ENCODE measurements at places on chromosomes 7 and 10.

GRCh38 chr10:101797403-101798059, 14.3 kb upstream of the NPM3 start:
- no peak for DNase-seq

DNA sequence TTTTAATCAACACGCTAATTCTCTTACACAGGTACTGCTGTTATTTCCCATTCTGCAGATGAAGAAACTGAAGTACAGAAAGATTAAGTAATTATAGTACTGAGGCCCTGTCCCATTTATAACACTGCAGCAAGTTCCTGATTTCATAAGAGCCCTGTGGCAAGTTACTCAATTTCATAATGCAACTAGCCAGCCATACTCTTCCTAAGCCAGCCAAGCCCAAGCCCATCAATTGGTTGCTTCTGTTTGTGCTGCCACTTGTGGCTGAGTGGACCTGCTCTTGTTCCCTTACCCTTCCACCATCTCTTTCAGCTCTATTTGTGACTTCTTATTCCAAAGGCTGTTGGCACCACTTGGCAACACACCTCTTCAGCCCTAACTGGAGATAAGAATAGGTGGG, 19.7 kb upstream of the PRPF18 start:
- DNase-seq: no peak

DNA sequence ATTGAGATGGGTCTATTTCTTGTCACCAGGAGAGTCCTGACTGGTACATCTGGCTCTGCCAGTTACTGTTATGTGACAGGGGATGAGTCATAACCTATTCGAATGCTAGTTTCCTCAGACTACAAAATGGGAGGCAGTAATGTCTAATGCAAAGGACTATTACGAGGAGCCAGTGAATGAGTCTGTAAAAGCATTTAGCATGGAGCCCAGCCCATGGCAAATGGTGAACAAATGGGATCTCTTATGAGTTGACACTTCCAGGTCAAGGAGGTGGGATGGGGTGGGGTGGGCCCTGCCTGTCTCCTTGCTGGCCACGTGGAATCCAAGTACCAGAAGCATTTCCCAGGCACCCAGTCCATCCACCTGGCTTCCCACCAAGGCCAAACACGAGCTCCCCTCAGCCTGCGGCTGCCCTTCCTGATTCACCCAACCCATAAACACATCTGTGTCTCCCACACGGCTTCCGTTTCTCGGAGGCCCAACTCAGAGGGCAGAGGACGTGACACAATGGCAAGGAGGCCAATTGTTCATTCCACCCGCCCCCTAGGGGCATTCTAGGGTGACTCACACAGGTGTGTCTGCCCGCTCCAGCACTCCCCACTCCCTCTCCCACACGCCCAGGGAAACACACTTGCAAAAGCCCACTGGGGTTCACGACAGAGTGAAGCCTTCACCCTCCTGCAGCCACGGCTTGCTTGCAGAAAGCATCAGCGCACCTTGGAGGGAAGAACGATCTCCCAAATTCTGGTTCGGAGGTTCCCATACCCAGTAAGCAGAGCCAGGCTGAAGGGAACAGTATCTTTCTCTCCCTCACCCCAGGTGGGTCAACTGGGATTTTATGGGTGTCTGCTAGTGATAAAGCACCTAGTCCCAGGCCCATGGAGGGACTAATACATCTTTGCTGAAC, 109.8 kb downstream of the SH3PXD2A start:
- DNase-seq: no peak

DNA sequence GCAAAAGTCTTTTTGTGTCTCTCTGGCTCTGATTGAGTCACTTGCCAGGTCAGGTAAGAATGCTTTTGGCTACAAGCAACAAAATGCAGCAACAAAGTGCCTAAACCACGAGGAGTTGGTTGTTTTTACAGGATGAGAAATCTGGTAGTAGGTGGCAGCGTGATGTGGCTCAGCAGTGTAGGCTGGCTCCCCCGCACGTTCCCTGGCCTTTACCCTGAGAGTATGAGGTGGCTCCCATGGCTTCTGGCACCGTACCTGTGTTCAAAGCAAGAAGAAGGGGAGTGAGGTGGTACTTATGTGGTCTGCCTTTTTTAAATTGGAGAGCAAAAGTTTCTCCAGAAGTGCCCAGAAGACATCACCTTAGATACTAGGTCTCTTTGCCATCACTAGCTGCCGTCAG, 11.7 kb downstream of the PRKRIP1 start:
- DNase-seq: no peak

DNA sequence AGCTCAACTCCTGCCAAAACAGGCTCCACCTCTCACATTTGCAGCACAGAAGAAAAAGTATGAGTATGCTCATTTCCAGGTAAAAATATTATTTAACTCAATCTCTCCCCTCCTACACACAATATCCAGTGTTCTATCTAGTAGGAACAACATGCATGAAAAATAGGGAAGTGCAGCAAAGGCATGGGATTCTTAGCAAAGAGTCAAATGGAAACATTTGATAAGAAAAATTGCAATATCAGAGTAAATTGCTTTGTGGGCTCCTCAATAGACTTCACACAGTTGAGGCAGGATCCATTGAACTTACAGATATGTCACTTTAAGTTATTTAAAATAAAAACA, 150.9 kb downstream of the ANK3 start:
- no peak for DNase-seq

DNA sequence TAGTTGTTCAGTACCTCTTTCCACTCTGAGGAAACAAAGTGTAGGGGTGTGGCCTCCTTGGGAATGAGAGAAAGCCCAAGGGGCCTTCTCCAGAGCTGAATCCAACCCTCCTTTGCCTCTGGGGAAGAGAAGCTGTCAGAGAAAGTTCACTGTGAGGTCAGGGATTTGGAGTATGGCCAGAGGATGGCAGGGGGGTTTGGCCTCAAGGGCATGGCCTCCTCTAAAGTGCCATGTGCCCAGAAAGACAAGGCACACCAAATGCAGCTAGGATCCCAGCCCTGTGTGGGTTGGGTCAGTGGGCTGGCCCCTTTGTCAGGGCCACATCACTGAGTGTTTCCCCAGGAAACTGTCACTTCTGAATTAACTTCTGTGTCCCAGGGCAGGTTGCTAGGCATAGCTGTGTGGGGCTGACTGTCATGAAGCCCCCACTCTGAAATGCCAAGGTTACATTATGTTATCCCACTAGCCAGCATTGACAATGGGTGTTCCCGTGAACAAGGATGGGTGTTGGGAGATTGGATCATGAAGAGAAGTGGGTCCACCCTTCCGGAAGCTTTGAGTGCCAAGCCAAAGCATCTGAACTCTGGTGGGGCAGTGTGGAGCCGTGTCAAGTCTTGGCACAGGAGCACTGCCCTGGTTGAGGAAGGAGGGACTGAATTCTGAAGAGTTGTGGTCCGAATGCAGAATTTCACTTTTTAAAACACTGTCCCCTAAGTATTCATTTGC, 123.3 kb downstream of the ZMIZ1 start:
- DNase-seq: no peak

- DNase-seq: no peak
Observed at GRCh38 chr7:136677471-136678365, 190.7 kb upstream of the CHRM2 start.

DNA sequence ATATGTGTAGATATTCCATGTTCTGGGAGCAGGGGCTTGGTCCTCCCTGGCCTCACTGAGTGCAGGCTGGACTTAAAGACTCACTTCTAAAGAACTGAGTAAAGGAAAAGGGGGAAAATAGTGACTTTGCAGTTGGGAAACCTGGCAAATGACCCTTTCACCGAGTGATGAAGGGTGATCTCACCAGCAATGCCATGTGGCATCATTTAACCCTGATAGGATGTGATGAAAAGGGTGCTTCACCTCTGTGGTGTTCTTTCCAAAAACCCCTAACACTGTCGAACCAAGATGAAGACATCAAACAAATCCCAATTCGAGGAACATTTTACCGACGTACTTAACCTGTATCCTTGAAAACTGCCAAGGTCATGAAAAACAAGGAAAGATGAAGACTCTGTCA, 71.9 kb downstream of the AOAH start:
- DNase-seq: no peak

- no peak for DNase-seq
Observed at GRCh38 chr10:108427146-108427545, 1262.6 kb upstream of the SORCS1 start.

- no peak for DNase-seq
Observed at GRCh38 chr10:89540420-89540949, 5.1 kb upstream of the SLC16A12 start.

GRCh38 chr7:23055582-23056178, 41.8 kb upstream of the HYCC1 start:
- no peak for DNase-seq

- no peak for DNase-seq
Observed at GRCh38 chr7:33423646-33424020, 294.3 kb downstream of the BBS9 start.

- no peak for DNase-seq
Observed at GRCh38 chr7:28754027-28754426, 204.1 kb downstream of the TRIL start.

All from cardiac septum (tissue), 1 donor.